ENCODE measurements at places on chromosomes 5 and 9.

GRCh38 chr9:94808926-94809700 lies 82.6 kb downstream of the AOPEP start:
- no peak for DNase-seq

DNA sequence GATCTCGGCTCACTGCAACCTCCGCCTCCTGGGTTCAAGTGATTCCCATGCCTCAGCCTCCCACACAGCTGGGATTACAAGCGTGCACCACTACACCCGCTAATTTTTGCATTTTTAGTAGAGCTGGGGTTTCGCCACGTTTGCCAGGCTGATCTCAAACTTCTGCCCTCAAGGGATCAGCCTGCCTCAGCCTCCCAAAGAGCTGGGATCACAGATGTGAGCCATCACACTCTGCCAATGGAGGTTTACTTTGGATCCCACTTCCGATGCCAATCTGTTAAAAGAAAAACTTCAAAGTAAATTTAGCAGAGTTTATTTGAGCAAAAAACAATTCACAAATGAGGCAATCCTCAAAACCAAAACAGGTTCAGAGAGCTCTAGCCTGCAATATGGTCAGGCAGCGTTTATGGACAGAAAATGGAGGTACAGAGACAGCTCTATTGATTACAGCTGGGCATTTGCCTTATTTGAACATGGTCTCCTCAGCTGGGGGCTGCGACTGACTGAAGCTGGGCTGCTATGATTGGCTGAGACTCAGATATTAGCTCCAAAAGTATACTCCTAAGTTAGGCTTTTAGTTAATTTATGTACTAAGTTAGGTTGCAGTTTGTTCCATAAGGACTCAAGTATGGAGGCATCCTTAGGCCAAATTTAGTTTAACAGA lies 18.6 kb upstream of the UBTD2 start:
- no peak for DNase-seq

GRCh38 chr5:139062910-139063663 lies 135.1 kb downstream of the SIL1 start:
- no peak for DNase-seq

- no peak for DNase-seq
These were observed 21.3 kb downstream of the GALNT10 start for GRCh38 chr5:154211641-154212390.

GRCh38 chr9:83521011-83521410 lies 17.2 kb downstream of the FRMD3 start:
- no peak for DNase-seq

DNA sequence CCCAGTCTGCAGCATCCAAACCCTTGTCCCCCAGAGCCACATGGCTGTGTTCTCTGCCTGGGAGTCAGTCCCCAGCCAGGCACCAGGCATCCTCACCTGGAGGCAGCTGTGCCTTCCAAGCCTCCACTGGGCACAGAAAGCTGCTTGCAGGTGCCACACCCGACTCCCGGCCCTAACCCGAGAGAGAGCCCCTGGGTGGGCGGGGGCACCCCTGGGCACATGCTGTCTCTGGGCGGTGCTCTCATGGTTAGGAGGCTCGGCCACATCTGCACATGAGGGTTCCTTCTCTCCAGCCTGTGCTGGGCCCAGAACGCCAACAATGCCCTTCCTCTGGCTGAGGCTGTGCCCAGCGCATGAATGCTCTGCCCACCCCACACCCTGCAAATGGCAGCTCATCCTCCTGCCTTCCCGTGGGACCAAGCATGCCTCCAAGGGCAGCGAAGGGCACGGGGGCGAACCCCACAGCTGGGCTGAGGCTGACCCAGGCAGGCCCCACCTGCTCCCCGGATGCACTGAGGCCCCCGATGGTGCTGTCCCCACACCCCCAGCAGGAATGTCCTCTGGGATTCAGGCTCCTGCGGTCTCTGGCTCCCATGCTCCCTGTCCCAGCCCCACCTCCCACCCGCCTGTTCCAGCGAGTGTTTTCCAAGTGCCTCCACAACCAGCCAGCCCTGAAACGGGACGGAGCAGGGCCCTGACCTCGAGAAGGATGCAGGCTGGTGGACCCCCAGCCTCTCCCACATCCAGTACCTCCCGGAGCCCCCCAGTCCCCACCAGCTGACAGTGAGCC lies 22.5 kb upstream of the CAMSAP1 start:
- no peak for DNase-seq

GRCh38 chr9:91894023-91894422 lies 56.0 kb downstream of the ROR2 start:
- no peak for DNase-seq

DNA sequence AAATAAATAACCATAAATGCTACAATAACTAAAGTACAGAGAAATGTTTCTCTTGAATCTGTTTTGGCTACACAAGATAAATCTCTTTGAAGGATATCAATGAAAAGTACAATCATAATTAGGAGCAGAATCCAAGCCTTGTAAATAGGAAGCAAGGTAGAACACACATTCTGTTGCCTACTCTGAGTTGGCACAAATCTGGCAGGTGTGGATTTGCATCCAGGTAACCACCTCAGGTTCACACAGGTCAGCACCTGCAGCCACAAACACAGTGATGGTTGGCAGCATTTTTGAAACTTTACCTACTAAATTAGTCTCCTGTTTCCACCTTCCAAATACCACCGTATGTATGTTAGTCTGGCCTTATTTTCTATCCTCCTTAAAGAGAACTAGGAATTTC lies 105.3 kb upstream of the PIK3R1 start:
- no peak for DNase-seq

DNA sequence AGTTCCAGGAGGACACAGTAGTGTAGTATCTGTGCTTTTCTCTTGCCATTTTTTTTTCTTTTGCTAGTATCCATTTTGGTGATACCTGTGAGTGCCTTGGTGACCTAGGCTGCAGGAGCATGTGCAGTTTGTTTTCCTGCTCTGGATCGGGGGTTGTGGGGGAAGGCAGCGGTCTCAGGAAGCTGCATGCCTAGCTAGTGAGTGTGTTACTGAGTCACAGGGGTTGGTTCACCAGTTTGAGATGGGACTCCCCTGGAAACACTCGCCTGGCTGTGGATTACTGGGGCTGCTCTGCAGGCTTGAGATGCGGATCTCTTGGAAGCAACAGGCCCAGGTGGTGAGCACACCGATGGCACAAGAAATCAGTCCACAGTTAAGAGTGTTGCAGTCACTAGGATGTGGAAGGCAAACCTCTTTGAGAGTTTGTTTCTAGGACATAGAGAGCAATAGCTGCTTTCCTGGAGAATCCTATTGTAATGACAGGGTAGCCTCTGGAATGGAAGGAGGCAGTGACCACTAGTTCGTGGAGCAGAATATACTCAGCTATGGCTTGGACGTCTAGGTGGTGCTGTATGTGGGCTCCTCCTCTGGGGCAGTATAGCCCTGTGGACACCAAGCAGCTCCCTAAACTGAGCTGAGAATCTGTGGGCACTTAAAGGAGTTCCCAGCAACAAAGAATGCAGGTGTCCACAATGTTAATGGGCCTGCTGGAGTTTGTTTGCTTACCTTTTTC lies 20.0 kb upstream of the SPATA31E1 start:
- no peak for DNase-seq

DNA sequence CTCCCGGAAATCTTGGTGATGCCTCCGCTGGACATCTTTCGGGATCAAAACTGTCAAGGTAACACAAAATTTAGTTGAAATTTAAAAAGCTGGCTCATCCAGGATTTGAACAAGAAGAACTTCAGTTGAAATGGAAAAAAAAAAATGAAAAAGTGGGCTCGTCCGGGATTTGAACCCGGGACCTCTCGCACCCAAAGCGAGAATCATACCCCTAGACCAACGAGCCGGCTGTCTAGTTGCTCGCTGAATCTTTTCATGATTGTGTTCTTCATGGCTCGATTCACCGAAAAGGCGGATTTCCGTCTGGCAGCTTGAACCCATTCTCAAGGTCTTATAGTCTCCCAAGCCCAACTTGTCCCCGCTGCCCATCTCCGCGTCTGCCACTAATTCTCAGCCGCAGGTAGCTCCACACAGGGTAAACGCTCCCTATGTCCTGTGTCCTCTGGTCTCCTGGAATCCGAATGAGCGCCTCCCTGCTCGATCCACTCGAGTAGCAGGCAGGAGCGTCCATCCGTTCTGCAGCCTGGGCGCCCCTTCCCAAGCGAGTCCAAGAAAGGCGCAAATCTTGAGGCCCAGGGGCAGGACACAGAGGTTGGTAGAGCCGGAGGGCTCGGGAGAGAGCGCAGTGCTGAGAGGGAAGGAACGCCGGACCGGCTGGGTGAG lies 16.2 kb downstream of the TRIM7 start:
- DNase-seq, result no peak

- DNase-seq, result no peak
These were observed 675.4 kb upstream of the DMAC1 start for GRCh38 chr9:8474937-8475336.

DNA sequence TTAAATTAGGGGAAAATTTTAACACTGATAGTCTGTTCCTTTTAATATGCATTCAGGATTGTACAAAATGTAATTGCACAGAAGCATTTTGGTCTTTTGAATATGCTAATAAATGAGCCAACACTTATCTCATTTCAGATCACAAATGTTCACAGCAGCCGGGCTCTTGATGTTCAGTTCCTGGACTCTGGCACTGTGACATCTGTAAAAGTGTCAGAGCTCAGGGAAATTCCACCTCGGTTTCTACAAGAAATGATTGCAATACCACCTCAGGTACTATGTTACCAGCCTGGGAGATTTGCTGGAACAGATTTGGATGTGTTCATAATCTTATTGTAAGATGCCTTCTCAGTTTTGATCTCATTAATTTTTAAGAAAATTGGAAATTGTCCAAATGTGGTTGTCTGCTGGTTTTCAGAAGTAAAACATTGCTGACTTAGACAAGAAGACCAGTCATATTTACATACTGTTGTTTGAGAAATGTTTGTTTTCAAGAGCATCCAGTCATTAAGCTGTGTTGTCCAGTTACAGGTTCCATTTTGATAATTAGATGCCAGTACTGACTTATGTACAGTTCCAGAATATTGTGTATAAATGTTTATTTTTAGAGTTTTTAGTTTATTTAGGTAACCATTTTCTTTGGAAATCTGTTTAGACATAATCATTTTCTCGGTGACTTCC lies 23.0 kb upstream of the TMOD1 start:
- no peak for DNase-seq

DNA sequence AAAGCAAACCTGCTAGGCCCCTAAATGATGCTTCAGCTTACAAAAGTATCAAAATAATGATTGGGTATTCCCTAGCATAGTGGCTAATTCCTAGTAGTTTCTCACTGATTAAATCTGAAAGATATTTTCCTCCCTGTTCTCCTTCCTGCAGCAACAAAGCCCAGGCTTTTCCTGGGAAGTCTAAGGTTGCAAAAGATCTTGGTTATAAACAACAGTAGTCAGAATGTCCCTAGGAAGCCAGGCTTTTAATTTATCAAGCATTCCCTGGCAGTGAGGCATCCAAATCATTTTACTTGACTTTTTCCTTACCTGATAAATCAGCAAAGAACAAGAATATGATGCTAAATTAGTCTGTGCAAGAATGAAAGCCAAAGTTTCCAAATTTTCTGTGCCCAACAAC lies 272.0 kb downstream of the PDE4D start:
- no peak for DNase-seq

DNA sequence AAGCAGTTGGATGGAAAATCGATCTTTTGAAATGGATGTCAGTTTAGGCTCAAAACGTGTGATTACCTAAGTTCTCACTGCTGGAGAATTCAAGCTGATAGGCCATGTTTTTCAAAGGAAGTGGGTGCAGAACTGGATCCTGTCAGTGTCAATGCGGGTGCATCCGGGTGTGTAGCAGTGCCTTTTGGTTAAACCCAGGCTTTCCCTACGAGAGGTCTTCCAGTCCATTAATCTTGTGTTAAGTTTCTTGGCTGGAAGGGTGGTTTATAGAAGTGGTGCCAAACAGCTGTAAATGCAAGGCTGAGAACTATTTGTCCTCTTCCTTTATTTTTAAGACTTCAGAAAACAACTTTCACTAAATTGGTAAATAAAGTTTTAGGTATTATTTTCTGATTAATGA lies 71.9 kb downstream of the DAPK1 start:
- DNase-seq, result no peak

- no peak for DNase-seq
These were observed 165.1 kb downstream of the CAAP1 start for GRCh38 chr9:26727471-26727870.

DNA sequence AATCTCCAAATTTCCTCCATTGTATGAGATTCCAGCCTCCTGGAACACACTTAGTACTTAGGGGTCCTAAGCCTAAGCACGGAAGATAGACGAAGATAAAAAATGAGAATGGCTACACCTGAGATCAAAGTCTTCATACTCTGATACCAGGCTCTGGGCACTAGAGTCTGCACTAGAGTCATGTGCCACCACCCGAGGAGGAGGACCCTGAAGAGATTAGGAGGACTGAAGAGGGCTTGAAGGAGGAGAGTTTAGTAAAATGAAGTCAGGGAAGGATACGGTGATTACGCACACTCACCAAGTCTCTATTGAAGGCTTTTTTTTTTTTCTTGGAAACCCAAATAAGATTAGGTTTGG lies 573 bp upstream of the SPATA24 start:
- DNase-seq, result no peak

DNA sequence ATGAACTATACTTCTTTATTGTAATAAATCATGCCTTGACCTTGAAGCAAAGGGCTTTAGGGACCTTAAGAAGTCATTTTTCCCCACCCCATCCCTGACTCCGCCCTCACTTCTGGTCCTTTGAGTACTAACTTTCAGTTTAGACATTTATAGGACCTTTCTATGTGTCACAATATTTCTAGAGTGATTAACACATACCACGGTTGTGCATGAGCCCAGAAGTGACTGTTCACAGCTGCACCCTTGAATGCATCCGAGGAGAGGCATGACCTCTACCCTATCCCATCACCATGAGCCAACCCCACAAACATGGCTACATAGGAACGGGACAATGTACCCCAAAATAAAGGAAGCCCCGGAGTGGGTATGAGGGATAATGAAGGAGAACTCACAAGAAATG lies 160.3 kb downstream of the HSD17B3 start:
- DNase-seq, result no peak

DNA sequence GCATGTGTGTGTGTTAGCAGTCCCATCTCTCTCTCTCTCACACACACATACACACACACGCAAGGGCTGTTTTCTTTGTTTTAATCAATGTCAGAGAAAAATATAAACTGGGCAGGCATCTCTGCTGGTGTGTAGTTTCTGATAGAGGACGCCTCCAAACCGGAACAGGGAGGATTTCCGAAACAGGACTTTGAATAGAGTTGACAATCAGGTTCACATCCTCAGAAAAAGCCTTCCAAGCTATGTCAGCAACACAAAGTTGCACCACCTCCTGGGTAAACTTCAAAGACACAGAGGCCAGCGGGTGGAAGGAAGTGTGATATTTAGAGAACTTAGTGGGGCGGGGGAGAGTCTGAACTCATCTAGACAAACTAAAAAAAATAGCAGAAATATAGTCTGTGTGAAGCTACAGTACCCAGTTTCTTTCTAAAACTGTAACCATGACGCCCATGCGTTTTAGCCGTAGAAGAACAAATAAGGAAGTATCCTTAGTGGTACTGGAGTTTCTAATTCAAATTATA lies 1.2 kb downstream of the ST8SIA4 start:
- DNase-seq, result peak; percentile 9
